IPS DF 6.9 (cell line): ENCODE measurements at places on chromosomes 7 and 10.

GRCh38 chr10:78582540-78582939, 486.2 kb upstream of the ZMIZ1 start:
- DNase-seq: no peak

DNA sequence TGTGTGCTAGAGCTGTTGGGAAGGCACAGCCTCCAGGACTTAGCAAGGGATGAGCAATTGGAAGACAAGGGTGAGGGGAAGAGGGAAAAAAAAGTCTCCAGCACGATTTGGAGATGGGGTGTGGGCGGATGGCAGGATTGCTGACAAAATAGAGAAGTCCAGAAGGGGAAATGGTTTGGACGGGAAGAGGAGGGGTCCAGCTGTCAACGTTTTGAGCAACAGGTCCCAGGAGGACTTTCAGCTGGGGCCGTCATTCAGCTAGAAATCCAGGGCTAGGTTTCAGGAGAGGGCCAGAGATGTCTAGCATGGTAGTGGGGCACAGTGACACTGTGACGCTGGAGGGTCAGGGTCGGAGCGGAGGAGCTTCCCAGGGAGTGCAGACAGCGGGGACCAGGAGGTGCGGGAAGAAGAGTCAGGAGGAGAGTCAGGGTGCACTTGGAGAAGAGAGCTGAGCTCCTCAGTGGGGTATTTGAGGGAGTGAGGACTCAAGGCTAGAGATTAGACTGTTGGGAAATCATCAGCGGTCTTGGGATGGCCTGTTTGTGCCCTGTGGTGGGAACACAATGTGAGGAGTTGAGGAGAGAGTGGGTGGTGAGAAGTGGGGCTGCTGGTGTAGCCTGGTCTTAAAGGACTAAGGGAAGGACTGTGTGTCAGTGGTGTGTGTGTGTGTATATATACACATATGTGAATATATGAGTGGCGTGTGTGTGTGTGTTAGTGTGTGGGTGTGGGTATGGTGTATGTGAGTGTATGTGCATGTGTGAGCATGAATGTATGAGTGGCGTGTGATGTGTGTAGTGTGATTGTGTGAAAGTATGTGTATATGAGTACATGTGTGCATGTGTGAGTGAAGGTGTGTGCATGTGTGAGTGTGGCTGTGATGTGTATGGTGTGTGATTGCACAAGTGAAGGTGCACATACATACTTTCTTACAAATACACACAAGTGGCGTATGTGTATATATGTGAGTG, 3.8 kb downstream of the ZYX start:
- no peak for DNase-seq

- no peak for DNase-seq
These were observed 411.3 kb upstream of the AUTS2 start for GRCh38 chr7:69186974-69187373.

GRCh38 chr10:58237014-58237834, 30.5 kb downstream of the IPMK start:
- DNase-seq: no peak

DNA sequence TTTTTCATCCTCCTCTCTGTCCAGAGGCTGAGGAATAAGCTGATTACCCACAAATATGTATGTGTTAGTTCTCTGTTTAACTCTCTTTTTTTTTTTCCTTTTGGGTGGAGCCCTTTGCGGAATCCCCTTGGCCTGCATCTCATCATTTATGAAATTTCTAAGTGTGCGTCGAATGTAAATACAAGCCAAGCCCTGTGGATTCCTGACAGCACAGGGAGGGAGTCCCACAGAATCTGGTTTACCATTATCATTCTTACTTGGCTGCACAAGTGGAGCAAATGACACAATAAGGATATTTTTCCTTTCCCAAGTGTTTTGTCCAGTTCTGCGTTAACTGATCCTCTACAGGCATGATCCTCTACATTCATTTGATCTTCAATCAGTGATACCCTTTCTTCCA, 11.4 kb downstream of the STK31 start:
- DNase-seq: no peak

GRCh38 chr7:94578614-94579013, 69.0 kb downstream of the CASD1 start:
- no peak for DNase-seq

GRCh38 chr10:127548022-127548421, 1.1 kb upstream of the NPS start:
- no peak for DNase-seq

GRCh38 chr10:122112625-122113160, 123.7 kb downstream of the TACC2 start:
- no peak for DNase-seq

GRCh38 chr10:61845196-61845949, 56.1 kb upstream of the ARID5B start:
- DNase-seq: no peak

- no peak for DNase-seq
These were observed 44.2 kb downstream of the RAB11FIP2 start for GRCh38 chr10:118002581-118002980.
